ENCODE measurements at places on chromosomes 11 and 22. TPM values are rescaled to one million over a fixed set of nuclear protein-coding genes. Genes with fewer than 3 reads are reported as not detected.

GRCh38 chr11:44149651-44150050 lies 54.2 kb downstream of the EXT2 start:
- H3K4me3 ChIP-seq, result no peak overlapping the region
- DNase-seq, result no peak
- no peak overlapping the region for H3K27ac ChIP-seq
- no peaks in the 10 kb centered on the region for H3K4me1 ChIP-seq
- H3K36me3 ChIP-seq, result no peaks in the 10 kb centered on the region

TMEM191B gene
- total RNA-seq, result not detected

API5 gene
- total RNA-seq, result 32.7 TPM

CBLIF gene
- not detected for total RNA-seq

DNA sequence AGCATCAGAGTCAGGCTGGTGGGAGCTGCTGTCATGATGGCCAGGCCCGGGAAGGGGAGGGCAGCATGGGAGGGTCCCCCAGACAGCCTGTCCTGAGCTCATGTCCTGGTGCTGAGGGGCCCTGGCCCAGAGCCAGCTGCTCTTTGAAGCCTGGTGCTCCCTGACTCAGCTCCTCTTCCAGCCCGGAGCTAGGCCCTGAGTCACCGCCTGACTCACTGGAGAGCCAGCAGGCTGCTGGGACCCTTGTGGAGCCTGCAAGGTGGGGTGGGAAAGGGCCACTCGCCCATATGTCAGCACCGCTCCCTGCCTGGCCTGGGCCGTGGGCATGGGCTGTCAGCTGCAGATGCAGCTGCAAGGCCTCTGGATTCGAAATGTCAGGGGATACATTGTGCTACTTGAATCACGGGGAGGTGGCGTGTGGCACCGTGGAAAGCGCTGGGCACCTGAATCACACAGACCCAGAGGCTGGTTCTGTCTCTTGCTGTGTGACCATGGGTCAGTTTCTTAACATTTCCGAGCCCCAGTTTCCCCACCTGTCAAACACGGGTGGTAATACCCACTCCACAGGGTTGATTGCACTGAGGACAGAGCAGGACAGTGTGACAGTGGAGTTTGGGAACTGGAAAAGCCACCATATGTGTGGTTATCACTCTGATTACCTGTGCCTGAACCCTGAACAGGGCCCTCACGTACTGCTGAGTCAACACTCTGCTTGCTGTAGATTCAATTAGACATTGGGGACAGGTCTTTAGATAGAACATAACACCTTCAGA lies 4.4 kb downstream of the CACNA1I start:
- no peaks in the 10 kb centered on the region for H3K27me3 ChIP-seq
- no peaks in the 10 kb centered on the region for H3K36me3 ChIP-seq
- no peak overlapping the region for H3K4me3 ChIP-seq
- no peak overlapping the region for H3K27ac ChIP-seq
- H3K4me1 ChIP-seq, result no peaks in the 10 kb centered on the region

GRCh38 chr11:120057595-120058581 lies 80.0 kb downstream of the TRIM29 start:
- H3K4me3 ChIP-seq, result no peak overlapping the region
- H3K36me3 ChIP-seq, result no peaks in the 10 kb centered on the region
- H3K27ac ChIP-seq, result no peak overlapping the region
- no peaks in the 10 kb centered on the region for H3K27me3 ChIP-seq
- no peaks in the 10 kb centered on the region for H3K4me1 ChIP-seq

- DNase-seq, result no peak
- no peak overlapping the region for H3K4me3 ChIP-seq
- no peaks in the 10 kb centered on the region for H3K36me3 ChIP-seq
- H3K27me3 ChIP-seq, result no peaks in the 10 kb centered on the region
These were observed 50.3 kb downstream of the RPS6KA4 start for GRCh38 chr11:64409278-64409677.

DNA sequence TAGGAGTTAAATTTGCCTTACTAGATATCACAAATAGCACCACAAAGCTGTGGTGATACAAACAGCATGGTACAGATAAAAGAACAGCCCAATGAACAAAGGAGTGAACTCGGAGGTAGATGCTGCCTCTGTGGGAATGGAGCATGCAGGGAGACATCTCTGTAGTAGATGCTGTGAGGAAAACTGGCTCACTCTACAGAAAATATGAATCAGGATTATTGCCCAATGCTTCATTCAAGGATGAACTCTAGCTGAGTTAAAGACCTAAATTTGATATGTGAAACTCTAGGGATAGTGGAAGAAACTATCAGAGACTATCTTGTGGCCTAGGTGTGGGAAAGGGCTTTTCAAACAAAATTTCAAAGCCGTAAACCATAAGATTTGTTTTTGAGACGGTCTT lies 15.3 kb upstream of the CAPN5 start:
- no peaks in the 10 kb centered on the region for H3K36me3 ChIP-seq
- peaks cover 4% of the 10 kb centered on the region for H3K4me1 ChIP-seq
- H3K27me3 ChIP-seq, result no peaks in the 10 kb centered on the region
- no peak overlapping the region for H3K27ac ChIP-seq
- no peak overlapping the region for H3K4me3 ChIP-seq

- H3K36me3 ChIP-seq, result no peaks in the 10 kb centered on the region
- no peaks in the 10 kb centered on the region for H3K27me3 ChIP-seq
- no peak overlapping the region for H3K4me3 ChIP-seq
- H3K4me1 ChIP-seq, result peaks cover 8% of the 10 kb centered on the region
- DNase-seq, result no peak
- H3K27ac ChIP-seq, result no peak overlapping the region
These were observed 186.1 kb downstream of the AASDHPPT start for GRCh38 chr11:106263527-106263926.

DNA sequence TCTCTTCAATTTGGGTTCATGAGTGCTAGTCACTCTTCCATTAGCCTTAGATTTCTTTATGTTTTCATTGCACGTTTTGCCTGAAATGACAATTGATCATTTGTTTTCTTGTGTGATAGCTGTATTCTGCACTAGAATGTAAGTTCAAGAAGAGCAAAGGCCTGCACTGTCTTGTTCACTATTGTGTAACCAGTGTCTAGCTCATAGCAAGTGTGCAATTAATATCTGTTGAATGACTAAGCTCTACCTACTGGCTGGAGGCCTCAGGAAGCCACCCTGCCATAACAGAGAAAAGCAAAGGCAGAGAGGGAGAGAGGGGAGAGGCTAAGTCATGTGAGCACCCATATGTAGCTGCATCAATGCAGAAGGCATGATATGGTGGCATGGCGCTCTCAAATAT lies 292.8 kb upstream of the SYN3 start:
- H3K4me1 ChIP-seq, result no peaks in the 10 kb centered on the region
- no peaks in the 10 kb centered on the region for H3K36me3 ChIP-seq
- no peak overlapping the region for H3K27ac ChIP-seq
- no peak for DNase-seq

GRCh38 chr22:22480940-22481339 lies 27.6 kb downstream of the ZNF280B start:
- no peaks in the 10 kb centered on the region for H3K27me3 ChIP-seq
- no peak overlapping the region for H3K4me3 ChIP-seq
- DNase-seq, result no peak
- no peaks in the 10 kb centered on the region for H3K36me3 ChIP-seq

SLC22A6 gene
- total RNA-seq, result not detected

PLEKHB1 gene
- total RNA-seq, result 42.5 TPM

- H3K27ac ChIP-seq, result no peak overlapping the region
- peaks cover 37% of the 10 kb centered on the region for H3K4me1 ChIP-seq
- no peak for DNase-seq
- no peak overlapping the region for H3K4me3 ChIP-seq
- H3K36me3 ChIP-seq, result no peaks in the 10 kb centered on the region
These were observed 7.1 kb downstream of the MYEOV start for GRCh38 chr11:69301081-69301454.

- H3K4me3 ChIP-seq, result no peak overlapping the region
- H3K27ac ChIP-seq, result no peak overlapping the region
- no peaks in the 10 kb centered on the region for H3K4me1 ChIP-seq
- H3K36me3 ChIP-seq, result peaks cover 5% of the 10 kb centered on the region
These were observed 42.0 kb downstream of the ALG9 start for GRCh38 chr11:111829185-111829968.

TUB gene
- 8.6 TPM for total RNA-seq

PNPLA5 gene
- not detected for total RNA-seq

DNA sequence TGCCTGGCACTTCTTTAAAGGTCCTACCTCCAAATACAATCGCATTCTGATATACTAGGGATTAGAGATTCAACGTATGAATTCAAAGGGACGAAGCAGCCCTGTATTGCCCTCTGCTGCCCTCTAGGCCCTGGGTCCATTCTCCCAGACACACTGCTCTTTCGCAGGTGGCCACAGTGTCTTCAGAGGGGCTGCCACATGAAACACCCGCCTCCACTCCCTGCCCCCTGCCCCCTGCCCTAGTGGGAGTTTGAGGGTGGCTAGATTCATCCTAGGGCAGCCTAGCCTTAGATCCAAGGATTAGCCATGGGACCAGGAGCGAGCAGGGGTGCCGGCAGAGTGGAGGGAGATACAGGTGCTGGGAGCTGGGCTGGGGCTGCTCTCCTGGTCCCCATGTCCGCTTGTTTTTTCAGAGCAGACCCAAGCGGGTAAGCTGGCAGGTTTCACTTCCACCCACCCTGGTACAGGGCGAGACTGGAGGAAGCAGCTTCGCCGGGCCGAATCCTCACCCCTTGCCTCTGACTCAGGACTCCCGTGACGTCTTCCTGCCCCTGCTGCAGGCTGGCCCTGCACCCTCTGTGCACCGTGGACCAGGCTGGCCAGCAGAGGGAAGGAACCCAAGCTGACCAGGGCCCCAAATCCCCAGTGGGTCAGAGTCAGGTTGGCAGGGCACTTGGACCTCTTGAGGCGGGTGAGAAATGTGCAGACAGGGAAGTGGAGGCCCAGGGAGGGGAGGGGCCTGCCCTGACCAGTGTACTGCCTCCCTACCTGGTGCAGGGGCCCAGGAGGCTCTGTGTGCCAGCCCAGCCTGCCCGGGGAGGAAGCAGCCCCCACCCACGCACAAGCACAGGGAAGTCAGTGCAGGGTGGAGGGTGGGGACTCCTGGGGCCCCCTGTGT lies 28.4 kb upstream of the HMOX1 start:
- H3K36me3 ChIP-seq, result no peaks in the 10 kb centered on the region
- no peak overlapping the region for H3K4me3 ChIP-seq
- H3K4me1 ChIP-seq, result peaks cover 26% of the 10 kb centered on the region
- peak overlapping the region; percentile 55 for H3K27ac ChIP-seq

DNA sequence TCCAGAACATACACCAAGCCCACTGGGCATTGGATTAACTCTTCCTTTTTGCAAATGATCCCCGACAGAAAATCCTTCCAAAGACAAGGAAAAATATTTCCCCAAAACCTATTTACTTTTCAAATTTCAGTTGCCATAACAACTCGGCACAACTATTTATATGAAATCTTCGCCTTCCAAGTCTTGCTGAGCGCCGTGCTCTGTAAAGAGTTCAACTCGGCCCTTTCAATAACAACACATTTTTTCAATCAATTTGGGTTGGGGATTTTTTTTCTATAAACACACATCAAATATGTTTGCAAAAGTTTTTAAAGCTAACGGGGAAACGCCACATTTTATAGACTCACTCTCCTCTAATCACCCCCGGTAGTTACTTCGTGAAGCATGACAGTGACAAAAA lies 333.8 kb downstream of the MN1 start:
- H3K4me3 ChIP-seq, result no peak overlapping the region
- H3K4me1 ChIP-seq, result no peaks in the 10 kb centered on the region
- no peak for DNase-seq
- no peak overlapping the region for H3K27ac ChIP-seq
- no peaks in the 10 kb centered on the region for H3K36me3 ChIP-seq
- H3K27me3 ChIP-seq, result no peaks in the 10 kb centered on the region

GRCh38 chr11:63683133-63683991 lies 2.1 kb downstream of the RTN3 start:
- H3K36me3 ChIP-seq, result no peaks in the 10 kb centered on the region
- DNase-seq, result no peak
- peak overlapping the region; percentile 96 for H3K27ac ChIP-seq
- H3K4me1 ChIP-seq, result peaks cover 37% of the 10 kb centered on the region

- no peak overlapping the region for H3K27ac ChIP-seq
- DNase-seq, result no peak
These were observed 5.2 kb upstream of the SLN start for GRCh38 chr11:107716884-107717532.

- no peaks in the 10 kb centered on the region for H3K27me3 ChIP-seq
- no peak for DNase-seq
- no peak overlapping the region for H3K27ac ChIP-seq
These were observed 35.9 kb downstream of the CTTN start for GRCh38 chr11:70433966-70434812.
